Effector CD8-positive, alpha-beta T cell (primary cell): ENCODE measurements at places on chromosomes 6 and 20.

DNA sequence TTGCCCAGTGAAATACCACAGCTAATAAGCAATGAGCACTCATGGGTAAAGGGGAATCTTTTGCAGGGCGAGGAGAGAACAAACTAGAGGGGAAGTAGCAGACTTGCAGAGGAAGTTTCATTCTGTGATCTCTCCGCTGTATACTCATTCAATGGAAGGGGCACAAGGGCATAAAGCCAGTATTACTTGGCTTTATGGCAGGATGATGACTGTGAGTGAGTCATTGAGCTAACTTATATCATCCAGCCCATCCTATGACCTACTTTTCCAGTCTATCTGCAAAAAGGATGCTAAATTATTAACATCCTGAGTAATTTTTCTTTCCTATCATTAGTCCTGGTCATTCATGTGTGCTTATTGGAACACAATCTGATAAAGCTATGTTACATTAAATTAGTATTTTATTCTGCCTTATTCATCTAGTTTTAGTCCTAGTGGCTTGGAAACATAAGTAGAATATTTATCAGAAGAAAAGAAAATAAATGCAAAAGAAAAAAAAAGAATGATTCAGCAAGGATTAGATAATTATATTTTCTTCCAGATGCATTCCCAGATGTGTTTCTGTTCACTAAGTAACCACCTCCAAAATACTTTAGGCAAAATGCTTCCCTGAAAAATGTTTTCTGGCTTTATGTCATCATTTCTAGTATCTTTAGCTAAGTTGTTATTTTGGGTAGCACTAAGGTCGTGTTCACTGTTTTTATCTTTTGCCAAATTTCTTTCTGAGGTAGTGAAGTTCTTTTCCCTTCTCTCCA, 471.7 kb downstream of the CDKAL1 start:
- DNase-seq = no peak

GRCh38 chr6:160764847-160765246, 62.8 kb downstream of the PLG start:
- DNase-seq = no peak

DNA sequence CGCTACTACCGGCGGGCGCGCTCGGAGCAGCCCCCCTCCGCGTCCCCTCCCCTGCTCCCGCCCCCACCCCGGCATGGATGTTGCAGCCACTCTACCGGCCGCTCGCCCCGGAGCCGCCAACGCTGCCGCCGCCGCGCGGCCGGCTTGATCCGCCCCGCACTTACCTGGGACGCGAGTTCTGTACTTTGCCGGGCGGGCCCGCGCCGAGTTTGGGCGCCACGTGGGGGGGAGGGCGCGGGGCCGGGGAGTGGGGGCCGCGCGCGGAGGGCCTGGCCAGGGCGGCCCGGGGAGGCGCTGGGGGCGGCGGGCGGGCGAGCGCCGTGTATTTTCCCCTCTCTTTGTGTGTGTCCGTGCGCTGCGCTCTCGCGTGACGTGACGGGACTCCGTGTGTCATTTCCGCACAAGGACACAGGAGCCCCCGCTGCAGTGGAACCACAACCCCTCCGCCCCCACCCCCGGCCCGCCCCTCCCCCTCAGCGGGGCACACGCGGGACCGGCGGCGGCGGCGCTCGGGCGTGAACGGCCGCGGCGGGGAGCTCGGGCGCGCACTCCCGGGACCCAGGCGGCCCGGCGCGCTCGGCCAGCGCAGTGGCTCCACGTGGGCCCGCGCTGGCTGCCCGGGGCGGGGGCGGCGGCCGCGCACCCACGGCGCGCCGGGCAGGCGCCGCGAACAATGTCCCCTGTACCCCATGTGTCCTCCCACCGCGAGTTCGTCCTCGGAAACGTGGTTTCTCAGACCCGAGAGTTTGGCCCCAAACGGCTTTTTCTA, at the start of gene BEND3:
TSS of gene BEND3 (minus strand) at position 590 of the 769 bp plus-strand sequence. CDS start 16,230 bp downstream, outside the sequence.
- DNase-seq = peak; percentile 14

GRCh38 chr6:68760485-68760884, 125.4 kb downstream of the ADGRB3 start:
- DNase-seq = no peak

- DNase-seq = no peak
These were observed 22.6 kb downstream of the MYH7B start for GRCh38 chr20:34978092-34978744.

DNA sequence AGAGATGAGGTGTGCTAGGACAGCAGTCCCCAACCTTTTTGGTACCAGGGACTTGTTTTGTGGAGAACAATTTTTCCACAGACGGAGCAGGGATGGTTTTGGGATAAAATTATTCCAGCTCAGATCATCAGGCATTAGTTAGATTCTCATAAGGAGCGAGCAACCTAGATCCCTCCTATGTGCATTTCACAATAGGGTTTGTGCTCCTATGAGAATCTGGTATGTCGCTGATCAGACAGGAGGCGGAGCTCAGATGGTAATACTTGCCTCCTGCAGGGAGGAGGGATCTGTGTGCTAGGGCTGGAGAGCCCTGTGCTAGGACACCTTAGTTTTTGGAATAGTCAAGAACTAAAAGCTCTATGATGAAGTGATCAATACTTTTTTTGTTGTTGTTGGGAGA, 2.5 kb downstream of the SMIM13 start:
- no peak for DNase-seq
